ENCODE measurements at places on chromosomes 12 and 14.

DNA sequence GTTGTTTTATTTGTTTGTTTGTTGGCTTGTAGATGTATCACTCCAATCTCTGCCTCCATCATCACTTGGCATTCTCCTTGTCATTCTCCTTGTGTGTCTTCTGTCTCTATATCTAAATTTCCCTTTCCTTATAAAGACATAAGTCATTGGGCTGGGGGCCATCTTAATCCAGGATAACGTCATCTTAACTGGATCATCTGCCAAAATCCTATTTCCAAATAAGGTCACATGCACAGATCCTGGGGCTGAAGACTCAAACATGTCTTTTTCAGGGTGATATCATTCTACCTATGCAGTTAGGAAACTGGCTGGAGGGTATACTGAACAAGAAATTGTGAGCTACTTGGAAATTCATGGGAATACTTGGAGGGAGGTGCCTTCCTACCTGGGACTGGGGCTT, 8.7 kb upstream of the CCDC60 start:
- DNase-seq, result no peak

GRCh38 chr14:36939265-36939664, 233.1 kb downstream of the SLC25A21 start:
- no peak for DNase-seq

DNA sequence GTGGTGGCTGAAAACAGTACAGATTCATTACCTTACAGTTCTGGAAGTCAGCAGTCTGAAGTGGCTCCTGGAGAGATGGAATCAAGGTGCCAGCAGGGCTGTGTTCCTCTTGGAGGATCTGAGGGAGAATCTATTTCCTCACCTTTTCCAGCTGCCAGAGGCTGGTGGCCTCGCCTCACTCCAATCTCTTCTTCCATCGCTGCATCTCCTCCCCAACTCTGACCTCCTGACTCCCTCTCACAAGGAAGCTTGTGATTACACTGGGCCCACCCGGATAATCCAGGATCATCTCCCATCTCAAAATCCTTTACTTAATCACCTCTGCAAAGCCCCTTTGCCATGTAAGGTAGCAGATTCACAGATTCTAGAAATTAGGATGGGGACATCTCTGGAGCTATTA, 11.4 kb upstream of the NCOR2 start:
- DNase-seq, result no peak

DNA sequence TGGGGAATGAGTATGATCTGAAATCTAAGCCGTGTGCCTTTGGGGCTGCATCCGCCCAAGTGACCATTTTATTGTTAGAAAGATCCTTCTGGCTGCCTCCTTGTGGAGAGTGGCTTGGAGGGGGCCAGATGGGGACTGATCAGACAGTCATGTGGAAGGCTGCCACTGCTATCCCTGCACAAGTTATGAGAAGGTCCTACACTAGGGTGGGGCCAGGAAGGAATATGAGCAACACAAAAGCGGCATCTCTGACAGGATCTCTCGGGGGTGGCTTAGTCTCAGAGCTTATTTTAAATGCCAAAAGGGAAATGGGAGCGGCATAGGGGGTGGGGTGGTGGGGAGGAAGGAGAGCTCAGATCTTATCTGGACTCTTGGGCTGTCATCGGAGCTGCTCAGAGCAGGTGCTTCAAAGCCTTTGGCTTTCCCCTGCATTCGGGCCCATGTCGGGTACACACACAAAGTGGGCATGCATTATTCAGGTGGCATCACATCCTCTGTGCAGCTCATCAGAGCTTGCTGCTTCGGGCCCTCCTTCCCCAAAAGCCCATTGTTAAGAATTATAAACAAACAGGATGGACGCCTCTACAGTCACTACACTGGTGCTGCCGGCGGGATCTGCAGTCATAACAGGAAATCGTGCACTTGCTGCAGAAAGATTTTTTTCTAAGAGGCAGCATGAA, 805.4 kb downstream of the VRK1 start:
- no peak for DNase-seq

DNA sequence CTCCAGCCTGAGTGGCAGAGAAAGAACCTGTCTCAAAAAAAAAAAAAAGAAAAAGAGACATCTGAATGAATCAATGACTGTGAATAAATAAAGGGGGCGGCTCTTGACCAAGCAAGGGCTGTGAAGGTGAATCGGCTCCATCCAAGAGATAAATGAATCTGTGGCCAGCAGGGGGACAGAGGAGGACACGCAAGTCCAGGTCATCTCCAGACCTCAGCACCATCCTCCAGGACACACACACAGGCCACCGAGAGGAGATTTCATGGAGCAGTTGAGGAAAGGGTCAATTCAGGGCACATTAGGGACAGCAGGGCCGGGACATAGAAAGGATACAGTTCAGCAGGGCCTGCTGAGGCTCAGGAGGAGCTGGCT, 21.6 kb downstream of the TRPV4 start:
- no peak for DNase-seq

DNA sequence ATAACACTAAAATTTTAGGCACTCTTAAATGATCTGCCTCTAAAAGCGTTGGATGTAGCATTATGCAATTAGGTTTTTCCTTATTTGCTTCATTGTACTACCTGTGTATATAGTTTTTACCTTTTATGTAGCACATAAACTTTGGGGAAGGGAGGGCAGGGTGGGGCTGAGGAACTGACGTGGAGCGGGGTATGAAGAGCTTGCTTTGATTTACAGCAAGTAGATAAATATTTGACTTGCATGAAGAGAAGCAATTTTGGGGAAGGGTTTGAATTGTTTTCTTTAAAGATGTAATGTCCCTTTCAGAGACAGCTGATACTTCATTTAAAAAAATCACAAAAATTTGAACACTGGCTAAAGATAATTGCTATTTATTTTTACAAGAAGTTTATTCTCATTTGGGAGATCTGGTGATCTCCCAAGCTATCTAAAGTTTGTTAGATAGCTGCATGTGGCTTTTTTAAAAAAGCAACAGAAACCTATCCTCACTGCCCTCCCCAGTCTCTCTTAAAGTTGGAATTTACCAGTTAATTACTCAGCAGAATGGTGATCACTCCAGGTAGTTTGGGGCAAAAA, 4.1 kb downstream of the CDKN1B start:
- DNase-seq, result no peak

DNA sequence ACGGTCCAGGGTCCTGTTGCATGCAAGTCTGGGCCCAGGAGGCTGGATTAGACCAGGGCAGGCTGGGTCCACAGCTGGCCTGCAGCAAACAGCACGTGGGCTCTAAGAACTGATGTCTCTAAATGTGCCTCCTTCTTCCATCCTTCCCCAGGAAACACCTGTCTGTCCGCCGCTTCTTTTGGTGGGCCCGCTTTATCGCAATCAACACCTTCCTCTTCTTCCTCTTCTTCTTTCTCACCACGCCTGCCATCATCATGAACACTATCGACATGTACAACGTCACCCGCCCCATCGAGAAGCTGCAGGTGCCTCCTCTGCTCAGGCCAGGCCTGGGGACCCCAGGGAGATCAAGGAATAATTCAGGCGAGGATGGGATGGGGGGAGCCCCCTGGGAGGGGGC, 28.3 kb downstream of the NGB start:
- DNase-seq, result no peak

GRCh38 chr12:50725011-50725942, 38.6 kb upstream of the ATF1 start:
- no peak for DNase-seq

DNA sequence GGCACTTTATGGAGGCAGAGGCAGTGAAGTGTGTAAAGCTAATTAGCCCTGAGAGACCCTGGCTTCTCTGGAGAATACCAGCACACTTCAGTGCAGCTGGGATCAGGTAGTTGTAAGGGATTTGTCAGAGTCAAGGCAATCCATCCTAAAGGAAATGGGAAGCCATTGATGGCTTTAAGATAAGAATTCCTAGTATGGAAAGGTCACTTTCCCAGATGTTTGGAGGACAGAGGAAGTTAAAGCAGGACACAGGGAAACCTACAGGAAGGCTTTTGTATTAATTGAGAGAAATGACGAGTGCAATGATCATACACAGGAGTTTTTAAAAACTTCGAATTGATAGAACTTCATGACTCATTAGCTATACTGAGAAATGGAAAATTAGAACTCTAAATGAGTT, 254.4 kb downstream of the SLC16A7 start:
- DNase-seq, result no peak

- DNase-seq, result no peak
Observed at GRCh38 chr12:13465635-13466034, 269.1 kb downstream of the EMP1 start.

DNA sequence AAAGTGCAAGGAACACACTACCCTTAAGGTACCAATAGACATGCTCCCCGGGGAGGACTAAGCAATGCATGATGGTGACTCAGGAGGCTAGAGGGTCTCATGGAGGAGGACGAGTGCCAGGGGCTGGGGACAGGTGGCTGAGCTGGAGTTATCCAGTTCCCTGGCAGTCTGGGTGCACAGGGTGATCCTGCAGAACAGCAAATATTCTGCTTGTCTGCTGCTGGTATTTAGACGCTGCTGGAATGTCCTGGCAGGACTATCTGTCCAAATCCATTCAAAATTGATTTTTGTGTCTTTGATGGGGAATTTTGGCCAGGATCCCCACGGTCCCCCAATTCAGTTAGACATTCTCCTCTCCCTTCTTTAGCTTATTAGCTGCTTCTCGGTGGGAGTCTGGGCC, 138.7 kb downstream of the C12orf75 start:
- DNase-seq, result no peak

- DNase-seq, result no peak
Observed at GRCh38 chr14:100121643-100122480, 37.6 kb downstream of the DEGS2 start.

DNA sequence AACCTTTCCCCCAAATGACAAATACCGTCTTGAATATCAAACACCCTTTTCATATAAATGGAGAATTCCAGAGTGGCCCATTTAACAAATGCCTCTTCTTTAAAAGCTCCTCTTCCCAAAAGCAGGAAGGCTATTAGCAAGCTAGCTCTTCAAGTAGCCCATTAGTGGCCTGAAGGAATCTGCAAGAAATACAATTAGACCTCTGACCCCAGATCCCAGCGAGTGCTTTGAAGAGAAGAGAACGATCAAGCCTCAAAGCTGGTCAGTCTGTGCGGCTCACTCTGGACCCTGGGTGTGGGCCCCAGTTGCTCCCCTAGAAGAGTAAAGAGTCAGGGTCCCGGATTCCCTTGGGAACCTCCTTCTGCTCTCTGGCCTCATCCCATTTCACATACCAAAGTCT, 325.6 kb downstream of the NUAK1 start:
- DNase-seq, result no peak

GRCh38 chr12:39619316-39619659, 315 bp downstream of the ABCD2 start:
- DNase-seq, result no peak

DNA sequence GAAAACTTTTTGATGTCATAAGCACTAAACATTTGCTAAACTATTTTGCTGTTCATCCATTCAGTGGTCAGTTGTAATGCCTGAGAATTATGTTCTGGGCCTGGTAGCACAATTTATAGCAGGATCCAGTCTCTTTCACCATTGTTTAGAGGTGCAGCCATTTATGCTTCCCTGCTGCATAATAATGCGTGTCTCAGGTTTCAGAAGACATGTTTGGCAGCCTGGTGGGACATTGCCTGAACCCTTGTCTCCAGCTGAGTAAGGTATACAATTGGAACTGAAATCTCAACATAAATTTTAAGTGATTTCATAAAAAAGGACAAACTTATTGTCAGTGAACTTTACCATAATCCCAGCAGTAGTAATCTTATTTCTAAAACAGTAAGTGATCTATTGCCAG, 94.8 kb downstream of the POLR3B start:
- DNase-seq, result no peak

GRCh38 chr12:7129287-7129871, 690 bp upstream of the RBP5 start:
- DNase-seq, result no peak

GRCh38 chr12:57164966-57165625, 17.7 kb upstream of the LRP1-AS start:
- DNase-seq, result no peak

- no peak for DNase-seq
Observed at GRCh38 chr12:67141296-67142018, 127.7 kb upstream of the CAND1 start.

Measured in amygdala (tissue), 56 donors.